Psoas muscle (tissue), 8 donors: ENCODE measurements at places on chromosomes 5 and 9. TPM values are rescaled to one million over a fixed set of nuclear protein-coding genes. Genes with fewer than 3 reads are reported as not detected.

DNA sequence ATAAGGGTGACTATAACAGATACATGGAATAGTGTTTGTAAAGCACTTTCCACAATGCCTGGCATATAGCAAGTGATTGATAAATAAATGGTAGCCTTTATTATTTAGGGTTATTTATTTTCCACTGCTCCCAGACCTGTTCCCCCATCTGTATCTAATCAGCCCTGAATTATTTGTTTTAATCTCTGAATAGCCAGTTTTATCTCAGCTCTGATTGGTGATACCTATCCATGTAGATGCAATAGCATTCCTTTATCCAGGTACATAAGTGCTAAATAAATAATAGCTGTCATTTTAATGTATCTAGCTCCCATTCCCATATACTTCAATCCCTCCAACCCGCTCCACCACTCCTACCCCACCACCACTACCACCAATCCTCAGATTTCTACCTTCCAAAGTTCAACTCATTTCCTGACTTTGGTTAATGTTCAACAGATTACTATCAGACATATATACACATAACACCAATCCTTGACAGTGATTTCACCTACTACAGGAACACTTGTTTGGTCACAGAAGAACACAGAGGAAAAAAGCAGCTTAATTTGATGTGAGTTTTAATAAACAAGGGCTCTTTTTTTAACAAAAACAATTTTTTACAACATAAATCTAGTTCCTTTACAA lies 14.0 kb downstream of the PRKAA1 start:
- no peak for DNase-seq
- no peak overlapping the region for H3K4me3 ChIP-seq
- H3K36me3 ChIP-seq = no peaks in the 10 kb centered on the region
- H3K4me1 ChIP-seq = peaks cover 28% of the 10 kb centered on the region
- no peak overlapping the region for H3K27ac ChIP-seq

GRCh38 chr9:2610985-2611384 lies 10.6 kb upstream of the VLDLR start:
- no peak overlapping the region for H3K4me3 ChIP-seq
- H3K4me1 ChIP-seq = no peaks in the 10 kb centered on the region
- H3K27me3 ChIP-seq = no peaks in the 10 kb centered on the region
- no peak overlapping the region for H3K27ac ChIP-seq
- DNase-seq = no peak

DNA sequence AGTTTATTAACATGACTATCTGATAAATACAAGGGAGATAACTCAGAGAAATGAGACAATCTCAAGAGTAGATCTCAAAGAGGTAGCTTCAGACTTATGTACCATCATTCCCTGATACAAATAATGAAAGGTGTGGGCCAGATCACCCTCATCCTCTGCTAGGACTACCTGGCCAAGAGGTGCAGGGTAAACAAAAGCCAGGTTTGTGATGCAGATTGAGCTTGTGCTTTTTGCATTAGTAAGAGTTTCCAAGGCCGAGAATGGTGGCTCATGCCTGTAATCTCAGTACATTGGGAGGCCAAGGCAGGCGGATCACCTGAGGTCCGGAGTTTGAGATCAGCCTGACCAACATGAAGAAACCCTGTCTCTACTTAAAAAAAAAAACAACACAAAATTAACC lies 8.9 kb upstream of the SPIN1 start:
- H3K36me3 ChIP-seq = no peaks in the 10 kb centered on the region
- H3K4me1 ChIP-seq = no peaks in the 10 kb centered on the region
- H3K27ac ChIP-seq = no peak overlapping the region
- no peak overlapping the region for H3K4me3 ChIP-seq
- H3K27me3 ChIP-seq = no peaks in the 10 kb centered on the region

DNA sequence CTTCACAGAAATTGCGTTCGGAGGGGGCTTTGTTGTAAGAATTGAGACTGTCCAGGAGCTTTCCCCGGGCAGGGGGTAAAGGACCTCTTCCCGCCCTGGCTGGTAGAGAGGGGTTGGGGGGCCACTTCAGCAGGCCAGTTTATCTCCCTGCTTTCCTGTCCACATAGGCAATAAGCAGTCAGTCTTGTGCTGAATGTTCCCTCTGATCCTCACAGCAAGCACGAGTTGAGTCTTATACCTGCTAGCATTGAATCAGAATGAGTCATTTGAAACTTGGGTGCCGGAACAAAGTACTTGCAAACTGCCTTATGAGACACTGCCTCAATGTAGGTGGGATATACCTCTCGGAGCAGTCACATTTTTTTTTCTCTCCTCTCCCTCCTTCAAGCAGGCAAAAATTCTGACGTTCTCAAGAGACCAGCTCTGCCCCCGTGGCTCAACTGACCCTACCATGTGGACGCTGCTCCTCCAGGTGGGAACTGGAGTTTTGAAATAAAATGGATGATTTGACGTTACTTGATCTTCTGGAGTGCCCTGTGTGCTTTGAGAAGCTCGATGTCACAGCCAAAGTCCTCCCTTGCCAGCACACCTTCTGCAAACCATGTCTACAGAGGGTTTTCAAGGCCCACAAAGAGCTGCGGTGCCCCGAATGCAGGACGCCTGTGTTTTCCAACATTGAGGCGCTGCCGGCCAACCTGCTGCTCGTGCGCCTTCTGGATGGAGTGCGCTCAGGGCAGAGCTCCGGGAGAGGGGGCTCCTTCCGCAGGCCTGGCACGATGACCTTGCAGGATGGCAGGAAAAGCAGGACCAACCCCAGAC lies 1.3 kb downstream of the SH3RF2 start:
- H3K27ac ChIP-seq = peak overlapping the region; percentile 68
- DNase-seq = peak; percentile 58
- H3K4me1 ChIP-seq = peaks cover 17% of the 10 kb centered on the region
- H3K36me3 ChIP-seq = no peaks in the 10 kb centered on the region
- H3K27me3 ChIP-seq = no peaks in the 10 kb centered on the region
- H3K4me3 ChIP-seq = peak overlapping the region; percentile 64

Gene GABRA6
- not detected for total RNA-seq
